ENCODE measurements at places on chromosomes 6 and 20.

DNA sequence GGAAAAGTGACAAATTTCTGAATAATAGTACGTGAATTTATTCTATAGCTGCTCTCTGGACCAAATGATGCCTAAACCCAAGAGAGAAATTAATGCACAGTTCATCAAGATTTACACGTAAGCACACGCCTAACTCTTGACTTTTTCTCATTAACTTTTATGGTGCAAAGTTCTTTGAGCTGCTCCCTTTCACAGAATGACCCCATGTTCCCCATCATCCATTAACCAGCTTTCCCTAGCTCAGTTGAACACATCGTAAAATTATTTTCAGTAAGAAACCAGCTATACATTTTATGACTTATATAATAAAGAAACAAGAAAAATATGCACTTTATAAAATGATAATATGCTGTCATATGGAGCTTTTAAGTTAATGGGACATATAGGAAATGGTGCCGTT lies 54.3 kb downstream of the ID4 start:
- no peak for DNase-seq

GRCh38 chr6:142400495-142400894 lies 98.7 kb downstream of the ADGRG6 start:
- DNase-seq, result no peak

GRCh38 chr6:81984599-81984998 lies 232.1 kb upstream of the TENT5A start:
- DNase-seq, result no peak

- DNase-seq, result no peak
These were observed 34.8 kb downstream of the F13A1 start for GRCh38 chr6:6285679-6286078.

- no peak for DNase-seq
These were observed 1.9 kb downstream of the CITED2 start for GRCh38 chr6:139372326-139373153.

GRCh38 chr6:76351275-76351674 lies 278.8 kb upstream of the IMPG1 start:
- DNase-seq, result no peak

DNA sequence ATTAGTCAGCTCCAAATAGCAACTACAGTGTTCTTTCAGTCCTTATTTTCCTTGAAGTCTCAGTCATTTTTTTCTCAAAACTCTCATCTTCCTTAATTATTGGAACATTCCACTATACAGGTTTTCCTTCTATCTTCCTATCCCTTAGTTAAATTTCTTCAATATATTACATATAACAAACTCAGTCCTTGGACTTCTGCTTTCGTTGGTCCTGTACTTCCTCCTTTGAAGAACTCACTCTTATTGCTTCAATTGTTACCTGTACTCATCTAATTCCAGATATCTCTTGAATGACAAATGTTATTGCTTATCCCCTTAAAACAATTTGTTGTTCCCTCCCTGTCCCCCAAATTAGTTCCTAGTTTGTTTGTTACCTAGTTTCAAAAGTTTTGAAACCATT lies 67.7 kb upstream of the NOTCH4 start:
- no peak for DNase-seq

- DNase-seq, result no peak
These were observed 88.8 kb upstream of the PRND start for GRCh38 chr20:4632876-4633275.
